ENCODE measurements at places on chromosomes 5 and 9.
A peak's percentile ranks its signal among the peaks of the same experiment; 100 is the strongest.

GRCh38 chr9:2638871-2639673 lies 17.5 kb downstream of the VLDLR start:
- DNase-seq: no peak

GRCh38 chr9:133572821-133573361 lies 36.3 kb downstream of the FAM163B start:
- DNase-seq: no peak

DNA sequence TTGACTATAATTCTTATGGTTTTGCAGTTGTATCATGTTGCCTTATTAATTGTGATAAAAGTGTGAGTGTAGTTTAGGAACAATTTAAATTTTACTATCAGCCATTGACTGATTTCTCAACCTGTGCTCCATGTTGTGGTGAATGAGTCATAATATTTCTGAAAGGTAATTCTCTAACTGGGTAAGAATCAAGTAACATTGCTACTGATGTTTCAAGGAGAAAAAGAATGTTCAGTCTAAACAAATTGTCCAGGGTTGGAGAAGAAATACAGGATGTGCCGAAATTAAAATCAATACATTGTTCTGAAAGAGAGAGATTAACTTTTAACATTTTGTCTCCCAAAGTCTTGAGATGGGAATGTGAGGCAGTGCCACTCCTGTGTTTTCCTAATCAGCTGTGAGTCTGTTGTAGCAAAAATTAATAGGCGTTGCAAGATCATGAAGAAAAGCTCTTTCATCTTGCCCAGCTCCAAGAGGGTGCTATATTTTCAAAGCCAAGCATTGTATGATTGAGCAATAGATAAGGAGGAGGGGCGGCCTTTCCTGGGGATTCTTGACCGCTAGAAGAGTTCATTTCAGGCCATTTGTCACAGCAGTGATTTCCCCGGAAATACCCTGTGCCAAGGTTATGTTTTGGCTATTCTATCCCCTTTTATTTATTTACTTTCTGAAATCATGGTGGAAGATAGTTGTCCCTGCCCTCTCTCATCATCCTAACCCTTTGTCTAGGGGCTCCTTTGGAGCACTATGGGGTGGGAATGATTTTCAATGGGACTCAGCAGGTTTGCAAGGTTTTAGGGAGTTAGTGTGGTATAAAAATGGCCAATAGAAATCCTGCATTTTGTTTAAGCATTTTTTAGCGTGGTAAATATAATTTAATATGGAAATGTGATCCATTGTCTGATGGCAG lies 151.6 kb downstream of the FOCAD start:
- no peak for DNase-seq

GRCh38 chr9:3682186-3682585 lies 156.4 kb upstream of the RFX3 start:
- no peak for DNase-seq

DNA sequence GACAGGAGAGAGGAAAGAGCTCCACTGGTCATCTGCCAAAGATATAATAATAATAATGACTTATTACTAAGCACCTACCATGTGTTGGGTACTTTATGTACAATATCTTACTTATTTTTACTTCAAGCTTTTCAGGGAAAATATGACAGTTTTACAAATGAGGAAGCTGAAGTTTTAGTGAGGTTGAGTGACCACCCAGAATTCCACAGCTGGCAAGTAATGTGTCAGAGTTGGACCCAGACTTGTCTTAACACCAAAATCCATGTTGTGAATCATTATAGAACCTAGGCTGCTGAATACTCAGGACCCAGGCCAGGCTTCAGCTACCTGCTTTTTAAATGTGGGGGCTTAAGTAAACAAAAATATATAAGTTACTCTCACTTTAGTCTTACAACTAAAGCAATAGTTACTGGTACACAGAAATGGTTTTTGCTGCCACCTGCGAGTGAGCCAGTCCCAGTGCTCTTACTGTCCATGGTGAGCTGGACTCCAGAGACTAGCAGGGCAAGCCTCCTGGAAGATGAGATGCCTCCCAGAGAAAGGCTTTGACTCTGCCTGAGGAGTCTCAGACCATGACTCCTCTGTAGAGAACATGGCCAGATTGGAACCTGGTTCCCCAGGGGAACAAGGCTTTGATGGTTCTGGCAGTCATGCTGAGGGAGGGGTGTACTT lies 29.9 kb downstream of the RUSC2 start:
- peak; percentile 34 for DNase-seq

GRCh38 chr9:87557996-87558395 lies 60.3 kb downstream of the DAPK1 start:
- no peak for DNase-seq

DNA sequence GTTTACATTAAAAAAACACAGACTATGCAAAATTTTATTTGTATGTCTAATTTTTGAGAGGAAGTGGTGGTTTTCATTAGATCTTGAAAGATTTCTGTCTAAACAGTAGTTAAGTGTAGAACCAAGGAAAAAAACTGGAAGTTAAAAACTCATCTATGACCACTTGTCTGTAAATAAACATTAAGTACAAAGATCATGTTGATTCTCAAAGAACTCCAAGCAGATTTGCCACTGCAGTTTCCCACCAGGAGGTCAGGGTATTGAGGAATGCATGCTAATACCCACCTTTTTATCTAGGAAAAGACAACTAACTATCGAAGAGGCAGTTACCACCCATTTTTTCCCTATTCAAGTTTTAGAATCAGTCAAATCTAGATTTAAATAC lies 1.9 kb downstream of the STOM start:
- DNase-seq: no peak

- DNase-seq: peak; percentile 53
These were observed 603 bp downstream of the TMEM268 start for GRCh38 chr9:114611516-114612271.

DNA sequence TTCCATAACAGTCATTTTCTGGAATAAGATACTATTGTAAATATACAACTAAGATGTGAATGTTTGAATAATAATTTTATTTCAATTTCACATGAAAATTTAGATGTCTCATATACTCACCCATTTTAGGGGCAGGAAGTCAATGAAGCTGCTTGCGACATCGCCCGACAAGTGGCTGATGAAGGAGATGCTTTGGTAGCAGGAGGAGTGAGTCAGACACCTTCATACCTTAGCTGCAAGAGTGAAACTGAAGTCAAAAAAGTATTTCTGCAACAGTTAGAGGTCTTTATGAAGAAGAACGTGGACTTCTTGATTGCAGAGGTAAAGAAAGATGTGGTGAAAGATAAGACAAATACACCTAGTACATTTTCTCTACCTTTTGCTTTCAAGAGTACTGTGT lies 8.6 kb downstream of the BHMT start:
- no peak for DNase-seq

- DNase-seq: peak; percentile 86
These were observed at the start of gene PRRC2B for GRCh38 chr9:131393622-131394463. Gene PRRC2B (plus strand): TSS chr9:131394086. CDS start chr9:131430145, 36,059 bp downstream.

GRCh38 chr5:167219298-167219697 lies 1072.1 kb upstream of the WWC1 start:
- no peak for DNase-seq

- DNase-seq: no peak
These were observed 18.8 kb upstream of the FAM13B start for GRCh38 chr5:138051441-138052296.

DNA sequence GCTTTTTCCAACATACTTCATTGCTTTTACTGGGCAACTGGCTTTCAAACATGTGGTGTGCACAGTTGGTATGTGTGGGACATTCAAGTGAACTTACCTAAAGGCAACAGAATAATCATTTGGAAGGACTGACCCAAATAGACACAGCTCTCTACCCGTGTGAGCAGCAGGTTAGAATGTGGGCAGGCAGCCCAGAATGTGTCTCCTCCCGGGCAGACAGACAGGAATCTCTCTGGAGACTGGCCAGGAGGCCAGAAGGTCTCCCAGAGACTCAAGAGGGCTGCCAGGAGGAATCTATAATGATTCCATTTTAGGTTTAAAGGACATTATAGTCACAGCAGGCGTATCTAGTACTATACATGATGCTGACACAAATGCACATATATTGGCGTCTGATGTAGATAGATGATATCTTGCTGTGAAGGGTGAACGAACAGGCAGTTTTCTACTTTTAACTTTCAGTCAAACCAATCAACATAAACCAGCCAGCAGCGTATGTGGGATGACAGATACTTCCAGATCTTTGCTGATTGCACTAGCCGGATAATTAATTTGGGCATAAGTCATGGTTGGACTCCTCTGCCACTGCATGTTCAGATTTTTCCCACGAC lies 297.4 kb upstream of the ZNF608 start:
- peak; percentile 88 for DNase-seq

- DNase-seq: no peak
These were observed 82.7 kb downstream of the BNC2 start for GRCh38 chr9:16787724-16788123.

DNA sequence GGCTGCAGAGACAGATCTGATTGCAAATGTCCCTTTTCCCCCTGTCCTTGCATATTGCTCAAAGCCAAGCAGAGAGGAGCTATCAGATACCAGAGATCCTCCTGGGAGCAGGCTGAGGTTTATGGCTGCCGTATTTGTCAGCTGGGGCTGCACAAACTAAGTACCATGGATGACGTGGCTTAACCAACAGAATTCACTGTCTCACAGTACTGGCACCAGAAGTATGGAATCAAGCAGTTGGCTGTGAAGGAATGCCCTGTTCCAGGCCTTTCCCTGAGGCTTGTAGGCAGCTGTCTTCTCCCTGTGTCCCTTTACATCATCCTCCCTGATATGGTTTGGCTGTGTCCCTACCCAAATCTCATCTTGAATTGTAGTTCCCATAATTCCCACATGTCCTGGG lies 2.6 kb downstream of the CFAP90 start:
- no peak for DNase-seq

GRCh38 chr5:26024774-26025173 lies 1013.6 kb downstream of the CDH9 start:
- DNase-seq: no peak

- DNase-seq: no peak
These were observed 132.8 kb downstream of the RASEF start for GRCh38 chr9:82930116-82930515.

- peak; percentile 7 for DNase-seq
These were observed 406.6 kb upstream of the TNC start for GRCh38 chr9:115524453-115525059.

DNA sequence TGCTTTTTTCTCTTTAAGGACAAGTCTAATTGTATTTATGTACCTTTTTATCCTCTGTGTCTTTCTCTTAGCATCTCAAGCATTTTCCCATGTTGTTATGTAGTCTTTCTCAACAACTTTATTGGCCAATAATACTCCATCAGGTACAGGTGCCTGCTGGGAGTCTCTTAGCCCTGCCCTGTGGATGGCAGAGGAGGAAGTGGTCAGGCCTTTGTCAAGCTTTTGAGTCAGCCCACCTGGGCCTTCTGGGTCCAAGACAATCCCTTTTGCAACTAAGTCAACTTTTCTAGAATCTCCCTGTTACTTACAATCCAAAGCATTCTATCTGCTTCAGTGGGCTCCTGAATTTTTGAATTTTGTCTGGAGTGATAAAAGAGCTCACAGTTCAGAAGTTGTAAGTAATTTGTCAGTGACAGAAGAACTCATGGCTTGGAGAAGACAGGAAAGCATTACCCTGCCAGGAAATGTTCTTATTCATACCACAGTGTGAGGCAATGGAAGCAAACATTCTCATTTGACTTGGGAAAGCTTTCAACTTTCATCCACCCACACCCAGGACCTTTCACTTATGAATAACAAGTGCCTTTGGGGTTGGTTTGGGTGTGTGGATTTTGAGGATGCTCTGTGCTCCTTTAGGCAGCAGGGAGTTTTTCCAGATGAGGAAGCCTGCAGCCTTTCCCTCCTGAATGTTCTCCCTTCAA lies 200.0 kb upstream of the S1PR3 start:
- DNase-seq: no peak

GRCh38 chr5:173472164-173472563 lies 143.9 kb upstream of the STC2 start:
- peak; percentile 93 for DNase-seq

- DNase-seq: no peak
These were observed 8.2 kb downstream of the UNC5A start for GRCh38 chr5:176818391-176819098.

DNA sequence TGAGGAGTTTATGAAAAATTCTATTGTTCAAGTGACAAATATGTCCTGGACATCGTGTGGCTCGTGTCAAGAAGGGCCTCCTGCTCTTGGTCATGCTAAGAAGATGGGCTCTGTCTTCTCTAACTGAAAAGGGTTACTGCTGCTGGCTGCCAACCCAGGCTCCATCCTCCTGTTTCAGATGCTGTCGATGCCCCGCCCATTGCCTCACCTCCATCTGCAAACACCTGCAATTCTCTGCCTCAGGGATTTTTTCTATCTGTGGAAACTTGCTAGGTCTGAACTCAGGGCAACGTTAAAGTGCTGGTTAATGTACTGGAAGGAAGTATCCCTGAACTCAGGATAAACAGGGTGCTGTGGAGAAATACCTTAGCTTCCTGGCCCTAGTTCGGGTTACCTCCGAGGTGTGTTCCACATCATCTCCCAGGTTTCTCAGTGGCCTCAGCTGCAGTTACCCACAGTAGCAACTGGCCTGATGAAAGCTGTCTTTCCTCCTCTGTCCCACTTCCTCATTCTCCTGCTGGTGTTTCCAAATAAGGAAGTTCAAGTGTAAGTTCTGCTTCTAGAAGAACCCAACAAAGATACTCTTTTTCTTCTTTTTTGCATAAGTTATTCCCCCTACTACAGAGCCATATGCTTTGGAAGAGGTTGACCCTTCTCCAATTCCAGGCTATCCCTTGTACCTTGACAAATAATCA lies 151.7 kb upstream of the SMIM23 start:
- DNase-seq: no peak

DNA sequence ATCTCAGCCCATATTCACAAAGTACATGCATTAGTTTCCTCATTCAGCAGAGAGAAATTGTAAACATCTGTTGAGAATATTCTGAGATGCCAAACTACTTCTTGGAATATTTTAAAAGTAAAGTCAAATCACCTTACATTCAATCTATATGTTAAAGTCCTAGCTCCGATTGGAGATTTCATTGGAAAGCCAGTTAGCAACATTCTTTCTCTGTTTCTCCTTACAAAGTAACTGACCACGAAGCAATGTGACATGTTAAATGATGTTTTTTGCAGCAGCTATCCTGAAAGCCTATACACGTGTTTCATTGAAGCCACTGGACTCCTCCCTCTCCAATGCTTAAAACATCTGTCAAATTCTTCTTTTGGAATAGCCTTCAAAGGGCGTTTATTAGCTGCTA lies 379.1 kb upstream of the CCNH start:
- DNase-seq: no peak
